ENCODE measurements at places on chromosomes 4 and X. TPM values are rescaled to one million over a fixed set of nuclear protein-coding genes. Genes with fewer than 3 reads are reported as not detected.

Gene EVC2
- 2.2 TPM for polyA plus RNA-seq

Gene AREG
- polyA plus RNA-seq: 0.07 TPM

Gene TLR10
- polyA plus RNA-seq: not detected

Gene SPARCL1
- polyA plus RNA-seq: not detected

Gene COX7B
- polyA plus RNA-seq: 552 TPM

Gene RNF128
- polyA plus RNA-seq: 0.10 TPM

Measured in BJ (cell line).